ENCODE measurements at places on chromosomes 3 and 15.

GRCh38 chr3:59094446-59094845 lies 44.6 kb upstream of the CFAP20DC start:
- DNase-seq = no peak

DNA sequence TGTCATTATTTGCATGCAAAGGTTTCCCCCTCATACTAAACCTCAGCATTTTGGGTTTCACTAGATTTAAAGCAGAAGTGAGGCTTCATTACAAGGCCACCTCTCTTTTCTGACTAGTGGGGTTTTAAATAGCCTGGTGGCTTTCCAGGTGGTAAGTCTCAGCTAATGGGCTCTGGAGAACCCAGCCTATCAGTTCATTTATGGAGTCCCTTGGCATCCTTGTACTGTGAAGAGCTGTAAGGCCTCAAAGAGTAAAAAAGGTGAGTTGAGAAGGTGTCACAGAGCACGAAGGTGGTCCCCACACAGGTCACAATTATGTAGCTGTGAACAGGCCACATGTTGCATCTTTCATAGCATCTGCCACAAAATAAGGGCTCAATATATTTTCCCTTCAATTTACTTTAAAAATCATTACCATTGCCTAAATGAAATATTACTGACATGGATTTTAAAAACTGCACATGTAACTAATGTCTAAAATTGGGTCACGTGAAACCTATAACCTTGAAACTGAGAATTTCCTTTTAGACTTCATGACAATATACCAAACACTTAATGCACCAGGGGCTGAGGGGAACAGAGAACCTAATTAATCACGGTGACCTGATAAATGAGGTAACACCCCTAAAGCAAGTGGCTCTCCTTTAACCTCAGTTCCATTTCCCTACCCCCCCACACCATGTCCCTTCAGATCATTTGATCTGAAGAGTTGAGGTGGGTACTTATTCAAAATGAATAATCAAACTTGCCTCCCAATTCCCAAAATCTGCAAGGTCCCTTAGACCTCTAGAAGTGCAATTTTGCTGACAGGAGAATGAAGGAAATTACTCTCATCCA lies 1.3 kb downstream of the NGLY1 start:
- peak; percentile 21 for DNase-seq

- no peak for DNase-seq
Observed at GRCh38 chr3:39900462-39901002, 91.1 kb downstream of the MYRIP start.

DNA sequence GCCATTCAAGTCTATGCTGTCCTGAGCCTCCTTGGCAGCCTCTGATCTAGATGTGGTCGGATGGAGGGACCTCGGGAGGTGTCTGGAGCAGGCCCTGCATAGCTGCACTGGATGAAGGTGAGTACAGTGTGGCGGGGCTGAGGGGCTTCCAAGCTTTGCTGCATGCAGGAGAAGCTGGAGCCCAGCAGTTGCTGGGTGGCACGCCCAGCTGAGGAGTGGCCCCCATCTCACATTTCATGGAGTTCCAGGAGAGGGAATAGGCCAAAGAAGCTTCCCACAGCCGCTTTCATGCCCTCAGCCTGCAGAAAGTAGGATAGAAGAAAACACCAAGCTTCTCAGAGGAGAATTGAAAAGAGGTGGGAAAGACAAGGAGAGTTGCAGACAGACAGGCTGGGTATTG lies 48.3 kb upstream of the PRR20G start:
- DNase-seq = no peak

GRCh38 chr3:195286115-195286872 lies 15.3 kb upstream of the XXYLT1 start:
- no peak for DNase-seq

GRCh38 chr3:52286777-52287110 lies 884 bp upstream of the GLYCTK start:
- no peak for DNase-seq

- no peak for DNase-seq
Observed at GRCh38 chr3:52146189-52146588, 8.0 kb downstream of the POC1A start.

- no peak for DNase-seq
Observed at GRCh38 chr15:39404767-39405181, 176.1 kb upstream of the THBS1 start.

DNA sequence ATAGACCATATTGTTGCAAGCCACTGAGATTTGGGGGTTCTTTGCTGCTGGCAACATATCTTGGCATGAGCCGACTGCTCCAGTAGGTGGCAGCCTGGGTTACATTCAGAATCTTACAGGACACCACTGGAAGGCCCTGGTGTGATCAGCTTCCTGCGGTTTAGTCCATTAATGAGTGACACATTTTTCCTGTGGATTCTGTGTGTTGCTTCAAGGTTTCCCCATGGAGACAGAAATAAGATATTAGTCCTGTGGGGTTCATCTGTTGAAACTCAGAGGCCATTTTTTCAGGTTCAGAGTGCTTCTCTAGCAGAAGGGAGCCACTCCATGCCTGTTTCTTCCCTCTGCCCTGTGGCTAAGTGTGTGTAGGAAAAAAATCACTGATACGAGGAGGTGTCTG lies 116.2 kb downstream of the MFSD1 start:
- peak; percentile 21 for DNase-seq

Data from GM19239 (cell line).